ENCODE measurements at places on chromosomes 3 and 15.

DNA sequence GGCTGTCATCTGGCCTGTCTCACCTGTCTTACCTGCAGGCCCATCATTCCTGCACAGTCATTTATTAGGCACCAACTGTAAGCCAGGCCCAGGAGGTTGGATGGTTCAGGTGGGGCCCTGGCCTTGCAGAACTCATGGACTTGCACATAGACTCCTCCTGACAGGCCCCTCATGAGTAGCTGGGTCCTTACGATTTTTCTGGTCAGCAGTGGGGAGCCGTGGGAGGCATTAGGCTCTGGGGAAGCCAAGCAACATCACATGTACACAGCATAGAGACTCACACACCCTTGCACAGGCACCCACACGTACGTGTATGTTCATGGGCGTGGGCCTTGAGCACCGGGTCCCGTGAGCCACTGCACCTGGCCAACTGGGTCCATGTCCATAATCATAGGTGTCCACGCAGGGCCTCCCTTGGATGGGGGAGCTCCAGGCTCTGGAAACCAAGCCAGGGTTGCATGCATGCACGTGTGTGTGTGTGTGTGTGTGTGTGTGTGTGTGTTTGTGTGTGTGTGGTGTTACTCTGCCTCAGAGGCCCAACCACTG is 20.3 kb downstream of the CISH start:
- DNase-seq: no peak

DNA sequence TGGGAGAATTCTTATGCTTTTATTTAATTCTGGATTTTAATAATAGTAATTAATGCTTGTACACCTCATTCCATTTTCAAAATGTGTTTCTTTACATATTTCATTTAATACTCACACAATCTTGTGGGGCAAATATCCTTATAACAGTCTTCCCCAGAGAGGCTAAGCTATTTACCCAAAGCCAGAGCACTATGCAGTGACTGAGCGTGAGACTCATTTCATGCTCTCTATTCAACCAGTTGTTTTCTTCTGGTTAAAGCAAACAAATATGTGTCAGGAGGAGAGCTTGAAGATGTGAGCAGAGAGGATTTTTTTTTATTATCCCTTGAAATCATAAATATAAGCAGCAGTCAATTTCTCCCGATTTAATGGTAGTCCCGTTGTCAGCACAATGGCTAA is 548.3 kb upstream of the TBL1XR1 start:
- DNase-seq: no peak

- no peak for DNase-seq
These were observed 53.2 kb downstream of the CD200R1L start for GRCh38 chr3:112793326-112794081.

GRCh38 chr3:99818818-99819217 is 1.2 kb downstream of the CMSS1 start:
- DNase-seq: no peak

- no peak for DNase-seq
These were observed 41.4 kb upstream of the UMPS start for GRCh38 chr3:124688581-124689454.

- no peak for DNase-seq
These were observed 129.3 kb upstream of the UBE2E2 start for GRCh38 chr3:23073724-23074305.

GRCh38 chr3:174620138-174620537 is 239.0 kb upstream of the NAALADL2 start:
- DNase-seq: no peak

GRCh38 chr3:40615110-40615915 is 90.6 kb downstream of the ZNF621 start:
- no peak for DNase-seq

DNA sequence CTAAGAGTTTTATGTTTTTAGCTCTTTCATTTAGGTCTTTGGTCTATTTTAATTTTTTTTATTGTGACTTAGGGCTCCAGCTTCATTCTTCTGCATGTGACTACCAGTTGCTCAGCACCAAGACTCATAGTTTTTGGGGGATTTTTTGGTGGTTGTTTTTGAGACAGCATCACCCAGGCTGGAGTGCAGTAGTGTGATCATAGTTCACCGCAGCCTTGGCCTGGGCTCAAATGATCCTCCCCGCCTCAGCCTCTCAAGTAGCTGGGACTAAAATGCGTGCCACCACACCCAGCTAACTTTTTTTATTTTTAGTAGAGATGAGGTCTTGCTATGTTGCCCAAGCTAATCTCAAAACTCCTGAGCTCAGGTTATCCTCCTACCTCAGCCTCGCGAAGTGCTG is 19.4 kb downstream of the CDV3 start:
- no peak for DNase-seq

GRCh38 chr3:46280105-46280797 is 38.0 kb downstream of the CCR3 start:
- no peak for DNase-seq

DNA sequence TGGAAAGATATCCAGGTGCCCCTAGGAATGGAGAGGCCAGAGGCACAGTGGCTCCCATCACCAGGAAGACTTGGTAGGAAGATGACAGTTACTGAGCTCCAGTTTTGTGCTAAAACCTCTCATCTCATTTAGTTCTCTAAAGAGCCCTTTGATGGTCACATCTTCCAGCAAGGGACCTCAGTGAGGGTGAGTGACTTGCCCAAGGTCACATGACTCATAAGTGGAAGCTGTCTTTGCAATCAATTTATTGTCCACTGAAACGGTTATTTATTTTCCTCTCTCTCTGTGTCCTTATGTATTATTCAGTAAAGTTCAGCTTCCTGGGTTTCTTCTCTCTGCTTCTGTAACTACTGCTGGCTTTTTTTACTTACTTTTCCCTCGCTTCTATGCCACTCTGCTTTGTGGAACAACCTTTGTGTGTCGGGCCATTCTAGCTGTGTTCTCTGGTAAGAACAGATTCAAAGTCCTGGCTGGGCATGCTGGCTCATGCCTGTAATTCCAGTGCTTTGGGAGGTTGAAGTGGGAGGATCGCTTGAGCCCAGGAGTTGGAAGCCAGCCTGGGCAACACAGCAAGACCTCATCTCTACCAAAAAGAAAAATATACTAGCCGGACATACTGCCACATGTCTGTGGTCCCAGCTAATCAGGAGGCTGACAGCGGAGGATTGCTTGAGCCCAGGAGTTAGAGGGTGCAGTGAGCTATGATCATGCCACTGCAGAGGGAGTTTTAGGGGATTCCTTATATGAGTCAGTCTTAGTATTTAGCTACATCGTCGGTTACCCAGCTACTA is 55.9 kb downstream of the PDIA5 start:
- DNase-seq: no peak

DNA sequence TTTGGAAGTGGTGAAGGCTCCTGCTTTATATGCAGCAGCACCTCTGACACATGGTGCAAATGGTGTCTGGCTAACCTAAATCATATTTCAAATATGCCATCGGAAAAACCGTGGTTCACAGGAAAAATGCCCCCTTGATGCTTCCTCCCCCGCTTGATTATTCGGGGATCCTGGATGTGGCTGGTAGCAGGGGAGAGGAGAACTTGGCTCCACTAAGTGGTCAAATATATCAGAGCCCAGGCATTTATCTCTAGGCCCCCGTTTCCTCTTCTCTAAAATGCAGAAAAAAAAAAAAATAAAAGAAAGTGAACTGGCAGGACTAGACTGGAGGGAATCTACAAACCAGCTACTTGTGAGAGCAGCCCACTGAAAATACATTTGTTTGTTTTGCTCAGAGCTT is 18.2 kb upstream of the ATP2B2 start:
- DNase-seq: no peak

DNA sequence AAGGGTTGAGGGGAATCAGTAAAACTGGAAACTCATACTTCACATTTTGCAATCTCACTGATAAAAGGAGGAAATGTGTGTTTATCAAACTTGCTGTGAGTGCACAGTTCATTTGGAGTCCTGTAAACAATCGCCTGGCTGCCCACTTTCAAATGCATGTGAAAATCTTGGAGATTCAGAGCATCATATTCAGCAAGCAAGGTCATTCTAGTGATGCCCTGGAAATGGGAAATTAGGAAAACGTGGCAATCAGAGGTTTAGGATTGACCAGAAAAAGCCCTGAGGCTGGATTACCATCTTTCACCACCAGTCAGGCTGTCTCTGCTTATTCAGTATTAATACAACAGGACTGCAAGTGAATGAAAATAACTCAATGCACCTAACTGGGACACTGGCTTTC is 23.9 kb downstream of the DPH6 start:
- DNase-seq: no peak
